Ureter (tissue), 1 donor: ENCODE measurements at places on chromosomes 11 and 22. TPM values are rescaled to one million over a fixed set of nuclear protein-coding genes. Genes with fewer than 3 reads are reported as not detected.
A peak's percentile ranks its signal among the peaks of the same experiment; 100 is the strongest.

The YAP1 gene
- total RNA-seq = 152 TPM

The C11orf86 gene
- not detected for total RNA-seq

The TMEM126B gene
- total RNA-seq = 36.6 TPM

The TYR gene
- not detected for total RNA-seq

DNA sequence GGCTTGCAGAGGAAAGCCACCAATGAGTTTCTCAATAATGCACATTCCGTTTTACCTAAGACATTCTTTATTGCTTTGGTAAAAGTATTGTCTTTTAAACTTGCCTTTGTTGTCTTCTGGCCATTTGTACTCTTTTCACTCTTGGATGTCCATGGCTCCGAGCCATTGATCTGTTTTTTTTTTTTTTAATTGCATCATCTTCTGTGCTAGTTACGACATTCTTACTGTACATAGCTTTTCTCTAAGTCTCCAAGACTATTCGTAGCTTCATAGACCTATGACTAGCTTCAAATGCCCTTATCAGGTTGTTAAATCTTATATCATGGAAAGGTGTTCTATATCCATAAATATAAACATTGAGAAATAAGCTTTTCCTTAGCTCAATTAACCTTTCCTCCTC lies 1522.6 kb downstream of the FAM181B start:
- no peak for DNase-seq

DNA sequence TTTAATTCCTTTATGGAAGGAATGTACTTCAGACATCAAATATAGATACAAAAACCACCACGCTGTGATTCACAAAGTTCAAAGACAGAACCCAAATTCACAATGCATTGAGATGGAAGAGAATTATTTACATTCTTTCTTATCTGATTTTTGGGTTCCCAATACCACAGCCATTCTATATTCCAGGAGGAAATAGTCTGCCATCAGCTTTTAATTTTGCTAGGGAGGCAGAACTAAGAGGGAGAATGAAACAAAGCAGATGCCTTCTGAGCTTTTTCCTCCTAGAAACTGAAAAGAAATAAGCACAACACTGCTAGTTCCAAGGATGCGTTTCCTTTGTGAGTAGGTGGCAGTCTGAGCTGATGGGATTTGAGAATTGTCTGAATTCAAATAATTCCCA lies 283.0 kb upstream of the NARS2 start:
- no peak for DNase-seq

- no peak for DNase-seq
Observed at GRCh38 chr22:45329530-45329936, 19.8 kb downstream of the FAM118A start.

DNA sequence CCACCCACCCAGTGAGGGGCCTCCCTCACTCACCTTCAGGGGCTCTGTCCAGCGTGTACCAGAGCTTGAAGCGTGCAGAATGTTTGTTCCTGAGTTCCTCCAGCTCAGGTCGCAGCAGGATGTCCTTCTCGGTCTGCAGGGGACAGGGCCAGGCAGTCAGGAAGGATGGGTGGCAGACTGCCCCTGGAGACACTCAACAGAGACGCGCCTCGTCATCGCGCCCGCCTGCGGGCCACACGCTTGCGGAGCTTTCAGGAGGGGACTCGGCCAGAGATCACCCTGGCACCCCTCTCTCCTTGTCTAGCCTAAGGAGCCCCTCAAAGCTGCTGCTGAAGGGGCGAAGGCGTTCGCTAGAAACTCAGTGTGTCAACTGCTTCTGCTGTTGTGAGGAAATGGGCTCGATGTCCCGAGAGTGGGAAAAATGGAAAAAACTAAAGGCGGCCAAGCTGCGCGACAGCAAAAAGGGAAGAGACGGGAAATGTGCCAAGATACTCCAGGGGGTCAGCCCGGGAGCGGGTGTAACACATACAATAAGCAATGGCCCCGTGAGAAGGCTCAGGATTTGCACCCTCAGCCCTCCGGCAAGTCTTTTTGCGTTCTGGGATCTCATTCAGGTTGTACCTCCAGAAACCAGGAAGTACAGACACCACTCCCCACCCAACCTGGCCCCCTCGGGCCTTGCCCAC lies 9.2 kb upstream of the POLDIP3 start:
- DNase-seq = no peak

GRCh38 chr11:83438438-83438837 lies 152.3 kb upstream of the CCDC90B start:
- DNase-seq = no peak

GRCh38 chr22:44660051-44660830 lies 41.8 kb upstream of the PRR5 start:
- DNase-seq = no peak

DNA sequence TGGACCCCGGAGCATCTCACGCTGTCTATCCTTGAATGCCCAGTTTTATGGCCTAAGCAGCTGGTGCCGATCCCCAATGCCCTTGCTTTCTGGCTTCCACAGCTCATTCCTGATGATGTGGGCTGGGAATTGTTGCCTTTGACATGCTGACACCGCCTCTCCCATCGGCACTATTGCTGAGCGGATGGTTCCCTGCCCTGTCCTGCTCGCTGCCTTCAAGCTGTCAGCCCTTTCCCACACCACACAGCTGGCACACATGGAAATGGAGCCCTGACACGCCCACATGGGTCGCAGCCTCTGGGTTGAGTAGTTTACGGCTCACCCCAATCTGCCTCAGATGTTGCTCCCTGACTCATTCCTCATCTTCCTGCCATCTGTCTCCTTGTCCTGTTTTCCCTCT lies 110.2 kb upstream of the SESN3 start:
- no peak for DNase-seq

- no peak for DNase-seq
Observed at GRCh38 chr11:79925570-79925969, 484.7 kb upstream of the TENM4 start.

DNA sequence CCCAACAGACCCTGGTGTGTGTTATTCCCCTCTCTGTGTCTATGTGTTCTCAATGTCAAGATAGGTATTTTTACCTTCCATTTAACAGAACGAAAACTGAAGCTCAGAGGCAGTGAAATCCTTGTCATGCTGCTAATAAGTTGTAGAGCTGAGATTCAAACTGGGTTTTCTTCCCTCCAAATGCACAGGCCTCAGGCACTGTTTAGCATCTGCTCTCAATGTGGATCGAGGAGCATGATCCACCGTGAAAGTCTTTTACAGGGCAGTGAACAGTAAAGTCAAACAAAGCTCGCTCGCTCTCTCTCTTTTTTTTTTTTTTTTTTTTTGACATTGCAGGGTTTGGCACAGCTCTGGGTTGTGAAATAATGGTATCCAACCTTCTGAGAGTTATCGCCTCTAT lies 401.0 kb upstream of the SYN3 start:
- DNase-seq = no peak

DNA sequence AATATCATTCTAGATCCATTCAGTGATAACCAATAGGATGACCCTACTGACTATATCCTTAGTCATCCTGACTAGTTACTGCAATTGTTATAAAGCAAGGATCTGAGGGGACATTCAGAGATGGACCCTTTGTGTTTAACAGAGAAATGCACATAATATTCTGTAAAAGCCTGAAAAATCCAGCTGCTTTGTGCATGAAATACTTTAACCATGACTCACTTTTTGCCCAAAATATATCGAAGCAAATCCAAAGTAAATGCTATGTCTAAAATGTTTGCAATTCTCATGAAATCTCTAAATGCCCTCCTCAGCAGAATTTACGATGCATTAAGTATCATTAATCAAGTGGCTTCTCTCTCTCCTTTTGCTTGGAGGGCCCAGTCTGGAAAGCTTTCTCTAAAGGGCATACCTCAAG lies 178.8 kb upstream of the MTMR2 start:
- DNase-seq = no peak

DNA sequence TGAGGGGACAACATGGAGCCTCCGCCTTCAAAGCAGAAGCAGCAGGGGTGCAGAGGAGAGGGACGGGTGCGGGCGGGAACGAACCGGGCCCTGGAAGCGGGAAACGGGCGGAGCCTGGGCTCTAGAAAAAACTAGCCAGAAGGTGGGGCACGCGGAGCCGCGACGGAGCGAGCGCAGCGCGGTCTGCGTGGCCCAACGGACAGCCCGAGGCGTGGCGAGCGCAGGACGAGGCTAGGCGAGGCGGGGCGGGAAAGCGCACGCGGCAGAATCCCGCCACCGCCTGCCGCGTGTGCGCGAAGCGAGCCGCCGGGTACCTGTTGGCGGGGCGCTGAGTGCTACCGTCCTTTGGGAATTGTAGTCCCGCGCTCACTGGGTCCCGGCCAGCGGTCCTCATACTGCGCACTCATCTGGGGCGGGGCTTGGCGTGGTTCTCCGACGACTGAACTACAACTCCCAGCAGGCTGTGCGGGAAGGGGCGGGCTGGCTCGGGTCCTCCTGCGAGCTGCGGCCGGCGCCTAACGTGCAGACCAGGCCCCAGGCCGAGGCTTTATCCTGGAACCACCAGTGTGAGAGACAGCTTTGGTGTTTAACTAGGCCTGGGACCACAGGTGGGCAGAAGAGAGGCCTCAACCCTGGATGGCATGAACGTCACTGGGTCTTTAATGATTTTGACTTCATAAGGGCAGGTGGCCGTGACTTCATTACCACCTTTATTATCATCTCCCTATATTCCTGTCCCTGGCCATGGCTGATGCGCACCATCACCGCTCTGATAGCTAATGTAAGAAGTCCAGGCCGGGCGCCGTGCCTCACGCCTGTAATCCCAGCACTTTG lies at the start of gene ATL3:
TSS of gene ATL3 (minus strand) at position 55 of the 834 bp plus-strand sequence. CDS start at position 14, 41 bp downstream.
- DNase-seq = peak; percentile 97

GRCh38 chr11:127825183-127825582 lies 762.2 kb downstream of the ETS1 start:
- no peak for DNase-seq

DNA sequence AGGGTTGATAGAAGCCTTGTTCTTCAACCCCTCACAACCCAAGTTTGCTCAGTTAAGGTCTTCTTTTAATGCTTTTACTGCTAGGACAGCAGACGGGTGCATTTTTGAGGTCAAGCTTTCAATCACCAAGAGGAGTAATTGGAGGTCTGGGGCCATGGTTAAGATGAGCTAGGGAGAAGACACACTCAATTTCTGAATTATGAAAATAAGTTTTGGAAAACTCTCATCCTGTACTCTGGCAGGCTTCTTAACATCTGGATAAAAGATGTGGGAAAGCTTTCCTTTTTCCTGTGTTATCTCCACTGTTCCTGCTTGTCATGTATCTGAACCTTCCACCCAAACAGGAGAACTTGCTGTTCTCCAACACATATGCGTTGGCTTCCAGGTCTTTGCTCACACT lies 9.7 kb downstream of the ABTB2 start:
- DNase-seq = no peak

DNA sequence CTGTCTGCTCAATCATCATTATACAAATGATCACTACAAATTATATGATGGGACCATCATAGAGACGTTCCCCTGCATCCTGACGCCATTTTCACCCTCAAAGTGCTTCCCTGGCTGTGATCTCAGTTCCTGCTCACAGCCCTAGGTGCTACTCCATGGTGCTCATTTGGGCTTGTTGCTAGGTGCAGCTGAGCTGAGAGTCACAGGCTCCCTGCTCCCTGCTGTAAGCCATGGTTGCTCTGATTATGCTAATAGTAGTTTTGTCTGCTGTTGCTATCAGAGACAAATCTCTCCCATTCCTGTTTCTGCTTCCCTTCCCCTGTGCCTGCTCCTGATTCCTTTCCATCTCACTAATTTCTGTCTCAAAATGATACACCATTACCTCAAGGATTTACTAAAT lies 474.3 kb downstream of the METTL15 start:
- no peak for DNase-seq

- DNase-seq = no peak
Observed at GRCh38 chr11:123197711-123198110, 2.7 kb upstream of the CLMP start.

DNA sequence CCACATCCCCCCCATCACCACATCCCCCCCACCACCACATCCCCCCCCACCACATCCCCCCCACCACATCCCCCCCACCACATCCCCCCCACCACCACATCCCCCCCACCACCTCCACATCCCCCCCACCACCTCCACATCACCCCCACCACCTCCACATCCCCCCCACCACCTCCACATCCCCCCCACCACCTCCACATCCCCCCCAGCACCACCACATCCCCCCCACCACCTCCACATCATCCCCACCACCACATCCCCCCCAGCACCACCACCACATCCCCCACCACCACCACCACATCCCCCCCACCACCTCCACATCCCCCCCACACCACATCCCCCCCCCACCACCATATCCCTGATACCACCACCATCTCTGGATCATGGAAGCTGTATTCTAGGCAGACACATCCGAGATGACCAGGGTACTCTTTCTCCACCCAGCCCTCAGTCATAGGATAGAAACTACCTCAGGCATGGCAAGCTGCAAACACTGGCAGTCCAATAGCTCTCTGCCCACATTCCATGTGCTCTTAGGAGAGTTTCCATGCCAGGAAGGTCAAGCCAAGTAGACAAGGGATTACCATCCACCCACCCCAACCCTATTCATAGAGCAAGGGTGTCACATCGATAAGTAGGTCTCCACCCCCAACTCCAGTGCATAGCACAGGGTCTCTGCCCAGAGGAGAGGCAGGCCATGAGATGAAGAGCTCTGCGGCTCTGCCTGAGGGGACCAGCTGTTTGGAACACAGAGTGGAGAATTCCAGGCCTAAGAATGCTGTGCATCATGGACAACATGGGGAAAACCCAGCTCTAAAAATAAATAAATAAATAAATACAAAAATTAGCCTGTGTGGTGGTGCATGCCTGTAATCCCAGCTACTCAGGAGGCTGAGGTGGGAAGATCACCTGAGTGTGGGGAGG lies 33.0 kb upstream of the TEAD1 start:
- no peak for DNase-seq

- DNase-seq = no peak
Observed at GRCh38 chr22:25942856-25943411, 200.9 kb downstream of the MYO18B start.
